ENCODE measurements at places on chromosomes 6 and 20.

- DNase-seq: no peak
These were observed 40.2 kb upstream of the CRISP1 start for GRCh38 chr6:49906526-49906925.

- no peak for DNase-seq
These were observed 71.1 kb downstream of the CDH22 start for GRCh38 chr20:46237227-46237626.

- DNase-seq: no peak
These were observed 770.9 kb downstream of the HDGFL1 start for GRCh38 chr6:23340271-23340670.

DNA sequence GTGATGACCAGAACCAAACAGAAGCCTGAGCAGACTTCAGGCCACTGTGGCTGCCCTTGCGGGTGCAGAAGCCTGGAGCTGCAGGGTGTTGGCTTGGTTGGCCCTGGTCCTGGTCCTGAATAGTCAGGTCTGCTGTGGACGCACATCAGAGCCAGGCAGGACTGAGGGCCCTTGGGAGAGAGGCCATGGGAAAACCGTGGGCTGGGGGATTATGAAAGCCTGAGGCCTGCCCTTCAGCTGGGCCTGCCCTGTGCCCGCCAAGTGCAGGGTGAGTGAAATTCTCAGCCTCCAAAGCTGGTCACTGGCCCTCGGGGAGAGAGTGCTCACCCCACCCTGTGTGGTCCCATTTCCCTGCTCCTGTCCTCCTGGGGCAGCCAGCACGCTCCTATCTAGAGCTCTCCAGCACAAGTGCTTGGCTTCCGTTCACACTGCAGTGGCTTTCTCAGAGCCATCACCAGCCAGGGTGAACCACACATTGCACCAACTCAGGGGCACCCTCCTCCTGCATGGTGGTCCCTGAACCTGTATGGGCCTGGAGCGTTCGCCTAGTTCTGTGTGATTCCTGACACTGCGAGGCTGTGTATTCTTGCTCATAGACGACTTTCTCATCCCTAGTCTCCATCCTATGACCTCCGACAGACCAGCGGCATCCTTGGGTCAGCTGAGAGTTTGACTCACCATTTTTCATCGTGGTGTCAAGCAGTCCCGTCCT is 146.1 kb downstream of the TTLL2 start:
- no peak for DNase-seq

GRCh38 chr6:18244251-18244650 is 20.1 kb downstream of the DEK start:
- DNase-seq: no peak

DNA sequence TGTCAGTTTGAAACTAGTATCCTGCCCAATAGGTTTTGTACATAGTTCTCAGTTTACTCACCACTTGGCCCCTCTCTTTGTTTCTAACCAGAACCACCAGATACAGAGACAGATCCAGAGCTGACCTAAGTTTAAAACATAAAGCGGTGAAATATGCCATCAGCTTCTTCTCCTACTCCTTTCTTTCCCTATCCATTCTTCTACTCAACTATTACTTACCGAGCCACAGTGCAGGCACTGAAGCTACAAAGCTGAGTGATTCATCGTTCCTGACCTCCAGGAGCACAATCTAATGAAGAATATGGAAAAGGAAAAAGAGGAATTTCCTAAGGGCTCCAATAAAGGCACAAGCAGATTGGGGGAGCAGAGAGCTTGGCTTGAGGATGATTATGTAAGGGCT is 286.0 kb downstream of the FOXC1 start:
- no peak for DNase-seq
